Neural progenitor cell (in vitro differentiated cells): ENCODE measurements at places on chromosomes 7 and 10. TPM values are rescaled to one million over a fixed set of nuclear protein-coding genes. Genes with fewer than 3 reads are reported as not detected.

- DNase-seq, result no peak
Measured at GRCh38 chr10:101952191-101952590, 103.8 kb downstream of the ARMH3 start.

GRCh38 chr7:7090460-7090859, 91.9 kb upstream of the C1GALT1 start:
- DNase-seq, result no peak

- no peak for DNase-seq
Measured at GRCh38 chr10:80660736-80661135, 123.0 kb downstream of the SH2D4B start.

DNA sequence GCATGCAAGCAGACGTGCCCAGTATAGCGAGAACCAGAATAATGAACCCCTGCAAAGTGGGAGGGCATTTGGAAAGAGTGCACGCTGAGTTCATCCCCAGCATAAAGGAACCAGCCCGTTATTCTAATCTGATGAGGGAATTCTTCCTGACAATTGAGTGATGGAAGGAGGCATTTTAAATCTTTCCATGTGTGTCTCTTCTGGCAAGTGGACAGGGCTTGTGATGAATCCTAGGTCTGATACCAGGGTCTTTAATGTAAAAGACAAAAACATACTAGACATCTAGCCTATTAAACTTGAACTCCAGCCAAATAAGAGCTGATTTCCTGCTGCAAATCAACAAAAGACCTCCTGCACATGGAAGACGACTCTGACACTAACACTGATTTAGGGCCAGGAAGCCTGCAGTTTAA, 301.2 kb downstream of the DPP6 start:
- peak; percentile 30 for DNase-seq

DNA sequence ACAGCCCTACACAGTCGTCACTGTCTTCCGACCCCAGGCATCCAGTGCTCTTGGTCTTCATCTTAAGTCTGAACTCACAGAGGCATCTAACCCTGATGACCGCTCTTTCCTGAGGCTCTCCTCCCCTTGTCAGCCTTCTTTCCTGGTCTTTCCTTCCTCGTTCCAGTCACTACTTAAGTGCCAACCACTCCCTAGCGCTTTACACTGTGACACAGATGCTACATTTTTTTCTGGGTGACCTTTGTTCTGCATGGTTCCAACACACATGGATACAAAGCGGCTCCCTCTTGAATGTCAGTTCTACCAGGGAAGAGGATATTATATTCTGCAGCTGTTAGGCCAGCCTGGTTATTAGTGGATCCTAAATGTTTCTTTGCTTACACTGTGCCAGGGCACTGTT, 12.7 kb downstream of the YWHAG start:
- DNase-seq, result no peak

- no peak for DNase-seq
Measured at GRCh38 chr7:41096917-41097316, 606.0 kb downstream of the INHBA start.

DNA sequence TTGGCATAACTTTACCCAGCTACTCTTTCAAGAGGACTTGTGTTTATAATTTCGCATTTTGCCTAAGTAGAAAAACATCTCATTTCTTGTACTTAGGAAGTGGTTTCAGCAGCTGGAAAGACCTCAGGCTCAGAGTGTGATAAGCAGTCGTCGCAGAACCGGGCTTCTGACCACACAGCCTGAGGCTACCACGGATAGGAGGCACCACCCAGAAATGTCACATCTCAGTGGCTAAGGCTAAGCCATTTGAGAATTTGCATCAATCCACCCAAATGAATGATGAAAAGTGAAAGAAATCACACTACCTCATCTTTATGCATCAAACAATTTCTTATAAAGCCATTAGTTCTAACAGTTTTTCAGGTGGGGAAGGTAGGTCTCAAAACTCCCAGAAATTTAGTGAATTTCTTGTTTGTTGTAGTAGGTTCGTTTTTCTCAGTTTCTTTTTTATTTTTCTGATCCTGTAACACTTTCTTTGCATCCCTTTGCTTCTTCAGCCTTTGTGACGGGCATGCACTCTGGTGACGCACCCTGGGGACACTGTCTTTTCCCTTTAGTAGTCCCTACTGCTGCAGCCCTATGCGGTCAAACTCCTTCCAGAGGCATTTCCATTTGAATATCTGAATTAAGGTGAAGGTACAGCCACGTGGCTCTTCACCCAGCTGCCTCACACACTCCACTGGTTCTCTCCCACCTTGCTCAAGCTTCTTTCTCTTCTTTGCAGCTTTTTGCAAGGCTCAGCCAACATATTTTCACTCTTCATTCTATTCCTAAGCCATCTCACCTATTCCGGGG, 68.5 kb downstream of the MAP3K8 start:
- DNase-seq, result no peak

- DNase-seq, result peak; percentile 57
Measured at GRCh38 chr7:27183682-27184336, 1.2 kb downstream of the HOXA11 start.

DNA sequence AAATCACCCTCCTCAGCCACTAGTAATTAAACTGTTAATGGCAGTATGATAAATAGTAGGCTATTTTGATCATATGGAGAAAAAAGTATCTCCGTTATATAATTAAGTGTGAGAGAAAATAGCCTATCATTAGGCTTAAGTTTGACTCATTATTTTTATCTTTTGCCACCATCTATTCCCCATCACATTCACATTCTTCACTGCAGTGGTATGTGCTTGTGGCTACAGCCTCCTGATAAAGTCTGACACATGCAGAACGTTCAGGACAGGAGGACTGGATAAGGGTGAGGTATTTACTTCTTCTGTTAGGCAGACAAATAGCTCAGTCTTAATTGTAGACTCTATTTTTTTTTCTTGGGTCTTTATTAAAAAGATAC, 5.8 kb downstream of the NEBL start:
- DNase-seq, result no peak

GRCh38 chr7:42097752-42098151, 139.3 kb downstream of the GLI3 start:
- DNase-seq, result no peak

DNA sequence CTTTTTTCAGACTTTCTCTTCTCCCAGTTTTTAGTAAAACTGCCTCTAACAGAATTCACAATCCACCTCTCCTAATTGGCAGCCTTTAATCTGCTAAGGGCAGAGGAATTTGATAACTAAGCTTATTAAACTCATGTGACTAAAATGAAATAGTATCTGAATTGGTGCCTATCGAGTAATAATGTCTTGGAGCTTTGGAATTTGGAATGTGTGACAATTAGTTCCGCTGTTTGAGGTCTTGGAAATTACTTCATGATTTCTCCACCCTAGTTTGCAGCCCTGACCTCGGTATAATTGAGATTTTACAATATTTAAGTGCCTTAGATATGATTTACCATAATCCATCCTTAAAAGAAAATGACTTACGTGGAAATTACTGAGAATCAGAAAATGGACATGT, 190.4 kb upstream of the NEBL start:
- DNase-seq, result no peak

DNA sequence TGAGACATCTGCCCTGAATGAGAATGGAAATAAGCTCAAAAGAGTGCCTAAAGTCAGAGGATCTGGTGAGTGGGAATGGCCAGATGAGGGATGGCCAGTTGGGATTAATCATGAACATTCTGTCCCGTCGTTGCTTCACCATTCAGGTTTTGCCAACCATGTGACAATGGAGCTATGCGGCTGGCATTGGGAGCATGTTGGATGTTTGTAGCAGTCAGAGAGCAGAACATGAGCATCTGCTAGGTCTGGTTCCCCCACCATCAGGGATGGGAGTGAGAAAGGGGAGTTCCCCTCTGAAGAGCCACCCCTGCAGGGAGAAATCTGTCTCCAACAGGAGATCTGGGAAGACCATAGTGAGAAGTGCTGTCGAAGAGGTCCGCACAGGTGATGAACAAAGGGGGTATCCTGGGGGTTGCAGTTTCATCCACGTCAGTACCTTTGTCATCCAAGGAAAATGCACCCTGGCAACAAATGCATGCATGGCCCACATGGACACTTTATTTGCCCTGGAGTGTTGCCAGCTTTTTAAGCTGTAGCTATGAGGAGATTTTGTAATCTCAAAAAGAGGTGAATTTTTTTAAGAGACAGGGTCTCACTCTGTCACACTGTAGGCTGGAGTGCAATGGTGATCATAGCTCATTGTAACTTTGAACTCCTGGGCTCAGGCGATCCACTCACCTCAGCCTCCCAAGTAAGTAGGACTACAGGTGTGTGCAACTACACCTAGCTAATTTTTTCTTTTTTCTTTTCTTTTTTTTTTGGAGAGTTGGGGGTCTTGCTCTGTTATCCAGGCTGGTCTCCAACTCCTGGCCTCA, 190.2 kb downstream of the CAMK1D start:
- no peak for DNase-seq

DNA sequence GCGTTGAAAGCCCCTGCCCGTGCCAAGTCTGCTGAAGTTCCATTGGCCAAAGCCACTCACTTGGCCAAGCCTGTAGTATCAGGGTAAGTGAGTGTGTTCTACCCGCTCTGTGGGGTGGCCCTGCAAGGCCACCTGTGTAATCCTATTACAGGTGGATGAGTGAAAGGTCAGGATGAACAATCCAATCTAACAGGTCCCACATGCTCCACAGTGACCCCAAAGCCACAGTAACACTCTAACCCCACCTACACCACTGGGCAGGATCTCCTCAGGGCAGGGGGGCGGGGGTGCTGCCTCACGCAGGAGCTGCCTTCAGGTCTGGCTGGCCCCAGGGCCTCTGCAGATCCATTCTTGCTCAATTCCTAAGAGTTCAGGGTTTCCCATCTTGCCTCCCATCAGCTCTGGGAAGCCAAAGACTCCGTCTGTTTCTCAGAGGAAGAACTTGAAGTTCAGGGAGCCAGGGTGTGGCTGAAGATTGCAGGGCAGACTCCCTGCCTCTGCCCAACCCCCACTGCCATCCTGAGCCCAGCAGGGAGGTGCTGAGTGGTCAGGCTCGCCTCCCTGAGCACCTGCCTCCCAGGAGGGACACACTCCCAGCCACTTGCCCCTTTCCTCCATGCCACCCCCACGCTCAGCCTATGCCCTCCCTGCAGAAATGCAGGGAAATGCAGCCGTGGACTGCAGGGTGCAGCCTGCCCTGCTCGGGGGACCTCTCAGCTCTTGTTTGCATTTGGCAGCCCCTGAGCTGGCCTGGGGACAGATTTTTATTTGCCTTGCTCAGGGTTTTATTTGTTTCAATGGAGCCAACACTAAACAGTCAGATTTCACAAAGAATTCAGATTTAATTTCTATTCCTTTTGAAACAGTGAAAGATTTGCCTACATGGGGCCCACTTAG, 9.8 kb upstream of the COMTD1 start:
- no peak for DNase-seq

STOX1 gene
- 35.9 and 53.9 TPM in 2 replicates for total RNA-seq

CYP3A5 gene
- not detected in 2 replicates for total RNA-seq

SPDYE1 gene
- not detected in 2 replicates for total RNA-seq

PLCE1 gene
- 0.47 and 0.71 TPM in 2 replicates for total RNA-seq
